ENCODE measurements at places on chromosomes 5 and 9.
A peak's percentile ranks its signal among the peaks of the same experiment; 100 is the strongest.

- DNase-seq = no peak
Observed at GRCh38 chr9:34982361-34982760, 7.2 kb upstream of the DNAJB5 start.

DNA sequence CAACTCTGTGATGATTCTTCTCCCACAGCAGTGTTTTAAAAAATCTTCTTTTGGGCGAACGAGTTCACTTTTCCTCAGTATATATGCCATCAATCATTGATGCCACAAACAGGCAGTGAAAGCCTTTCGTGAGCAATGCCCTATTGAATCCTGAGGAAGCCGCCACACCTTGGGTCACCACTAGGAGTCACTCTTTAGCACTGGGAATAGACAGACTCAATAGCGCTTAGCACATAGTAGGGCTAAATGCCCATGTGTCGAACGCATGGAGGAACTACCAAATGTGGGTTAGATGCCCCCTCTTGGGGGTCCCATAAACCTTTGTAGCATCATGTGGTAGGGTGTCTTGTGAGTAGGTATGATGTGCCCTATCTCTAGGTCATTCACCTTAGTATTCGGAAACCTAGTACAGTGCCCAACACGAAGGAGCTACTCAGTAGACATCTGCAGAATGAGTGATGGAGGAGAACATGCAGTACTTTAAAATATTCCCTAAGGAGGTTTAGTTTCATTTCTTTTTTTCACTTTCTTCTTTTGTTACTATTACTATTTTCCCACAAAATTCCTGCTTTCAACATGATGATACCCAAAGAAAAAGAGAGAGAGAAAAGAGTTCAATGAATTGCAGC is 603.7 kb downstream of the BNC2 start:
- no peak for DNase-seq

DNA sequence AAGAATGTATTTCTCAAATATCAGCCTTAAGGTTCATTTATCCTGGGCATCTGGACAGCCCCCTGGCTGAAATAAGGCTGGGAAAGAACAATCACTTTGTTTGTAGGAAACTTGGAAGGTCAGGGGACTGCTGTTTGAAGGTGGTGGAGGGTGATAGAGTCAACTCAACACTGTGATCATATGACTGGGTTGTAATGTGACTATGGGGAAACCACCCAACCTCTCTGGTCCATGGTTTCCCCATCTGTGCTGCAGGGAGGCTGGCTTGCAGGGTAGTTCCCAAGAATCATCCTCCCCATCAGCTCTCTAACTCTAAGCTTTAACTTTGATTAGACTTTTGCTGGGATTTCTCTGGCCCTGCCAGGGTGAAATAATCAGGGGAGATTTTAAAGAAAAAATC is 10.0 kb downstream of the INSYN2B start:
- DNase-seq = no peak

DNA sequence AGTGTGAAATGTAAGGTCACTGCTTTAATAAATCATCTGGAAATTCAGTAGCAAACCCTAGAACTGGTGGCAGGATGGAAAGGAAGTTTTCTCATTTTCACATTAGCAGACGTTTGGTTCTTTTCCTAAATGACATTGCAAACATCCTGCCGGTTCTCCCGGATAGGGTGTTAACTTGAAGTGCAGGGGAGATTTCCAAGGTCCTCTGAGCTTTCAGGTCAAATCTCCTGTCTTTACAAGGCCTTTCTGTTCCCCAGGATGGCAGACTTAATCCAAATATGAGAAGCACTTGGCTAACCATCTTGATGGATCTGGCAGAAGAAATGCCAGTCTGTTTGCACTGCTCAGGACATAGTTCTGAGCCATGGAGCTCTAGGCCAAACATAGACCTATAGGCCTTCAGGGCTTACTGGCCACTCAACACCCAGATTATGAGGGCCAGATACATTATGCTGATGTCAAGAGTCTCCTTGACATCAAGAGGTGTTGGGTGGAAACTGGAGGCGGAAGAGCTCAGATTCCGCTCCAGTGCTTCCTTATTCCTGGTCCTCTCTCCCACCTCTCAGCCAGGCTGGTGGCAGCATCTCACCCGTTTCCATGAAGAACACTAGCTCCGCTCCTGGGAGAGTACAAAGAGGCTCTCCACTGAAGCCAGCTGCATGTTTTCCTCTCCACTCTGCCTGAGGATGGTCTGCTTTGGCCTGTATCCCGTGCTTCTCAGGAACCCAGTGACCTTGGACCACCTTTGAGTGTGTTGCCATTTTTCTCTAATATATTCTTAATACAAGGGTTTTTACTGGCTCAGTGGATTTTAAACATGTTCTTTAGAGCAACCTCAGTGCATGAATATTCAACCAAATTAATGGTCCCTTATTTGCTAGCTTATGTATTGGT is 61.0 kb downstream of the RALGPS1 start:
- DNase-seq = no peak

GRCh38 chr9:111937781-111938426 is 41.3 kb downstream of the UGCG start:
- peak; percentile 13 for DNase-seq

DNA sequence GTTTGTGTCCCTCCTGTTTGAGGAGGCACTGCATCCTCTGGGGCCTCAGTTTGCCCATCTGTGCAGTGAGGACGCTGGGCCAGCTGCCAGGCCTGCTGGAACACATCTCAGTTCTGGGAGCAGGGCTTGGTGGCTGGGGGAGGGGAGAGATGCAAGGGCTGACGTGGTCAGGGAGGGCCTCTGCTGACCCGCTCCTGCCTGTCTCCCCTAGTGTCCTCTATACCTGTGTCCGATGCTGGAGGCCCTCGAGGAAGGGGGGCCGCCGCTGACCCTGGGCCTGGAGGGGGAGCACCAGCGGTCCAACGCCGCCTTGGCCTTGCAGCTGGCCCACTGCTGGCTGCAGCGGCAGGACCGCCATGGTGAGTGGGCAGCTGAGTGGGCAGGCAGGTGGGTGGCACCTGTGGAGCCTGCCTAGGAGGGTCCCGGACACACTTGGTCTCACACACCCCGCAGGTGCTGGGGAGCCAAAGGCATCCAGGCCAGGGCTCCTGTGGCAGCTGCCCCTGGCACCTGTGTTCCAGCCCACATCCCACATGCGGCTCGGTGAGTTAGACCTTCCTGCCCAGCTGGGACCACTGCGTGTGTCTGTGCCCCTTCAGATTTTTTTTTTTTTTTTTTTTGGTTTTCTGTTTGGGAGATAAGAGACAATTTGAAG is 5.8 kb downstream of the FPGS start:
- DNase-seq = no peak

DNA sequence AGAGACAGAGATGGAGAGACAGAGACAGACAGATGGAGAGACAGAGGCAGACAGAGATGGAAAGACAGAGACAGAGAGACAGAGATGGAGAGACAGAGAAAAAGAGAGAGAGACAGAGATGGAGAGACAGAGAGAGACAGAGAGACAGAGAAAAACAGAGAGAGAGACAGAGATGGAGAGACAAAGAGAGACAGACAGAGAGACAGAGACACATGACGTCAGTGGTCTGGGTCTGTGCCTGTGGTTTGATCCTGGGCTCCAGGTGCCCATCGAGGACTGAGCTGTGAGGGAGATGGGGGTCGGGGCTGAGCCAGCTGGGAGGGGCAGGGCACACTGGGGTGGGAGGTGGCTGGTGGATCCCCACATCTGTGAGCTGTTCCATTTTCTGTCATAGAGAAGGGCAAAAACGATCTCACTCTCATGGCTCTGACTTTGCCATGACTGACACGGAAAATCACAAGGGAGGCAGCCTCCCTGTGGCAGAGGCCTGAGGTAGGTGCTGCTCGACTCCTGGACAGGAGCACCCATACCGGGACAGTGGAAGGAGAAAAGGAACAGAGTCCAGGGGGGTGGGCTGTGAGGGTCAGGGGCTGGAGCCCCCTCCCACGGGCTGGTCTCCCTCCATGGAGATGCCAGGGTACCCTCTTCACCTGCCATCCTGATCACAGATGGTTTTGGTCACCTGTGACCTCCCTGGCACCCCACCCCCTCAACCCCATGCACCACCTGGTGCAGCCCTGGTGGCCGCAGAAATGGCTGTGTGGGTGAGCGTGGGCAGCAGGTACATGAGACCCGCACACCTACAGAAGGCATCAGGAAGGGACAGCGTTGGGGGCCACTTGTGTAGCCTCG is 28.8 kb downstream of the GLT6D1 start:
- no peak for DNase-seq

- no peak for DNase-seq
Observed at GRCh38 chr9:95053611-95054570, 263.6 kb downstream of the FANCC start.

DNA sequence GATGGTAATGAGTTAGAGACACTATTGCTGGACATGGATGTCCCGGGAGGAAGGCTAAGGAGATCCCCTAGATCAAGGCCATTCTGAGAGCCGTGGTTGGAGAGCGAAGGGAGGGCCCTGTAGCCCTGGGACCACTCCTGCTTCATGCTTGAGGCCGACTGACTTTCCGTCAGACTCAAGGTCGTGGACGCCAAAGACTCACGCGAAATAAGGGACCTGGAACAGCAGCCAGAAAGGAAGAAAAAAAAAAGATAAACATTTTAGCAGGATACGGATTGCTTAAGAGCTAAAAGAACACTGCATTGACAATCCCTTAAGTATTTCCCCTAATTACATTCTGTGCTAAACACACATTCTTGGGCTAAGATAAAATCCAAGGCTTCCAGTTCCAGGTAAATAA is 181.2 kb downstream of the GLIS3 start:
- DNase-seq = no peak

DNA sequence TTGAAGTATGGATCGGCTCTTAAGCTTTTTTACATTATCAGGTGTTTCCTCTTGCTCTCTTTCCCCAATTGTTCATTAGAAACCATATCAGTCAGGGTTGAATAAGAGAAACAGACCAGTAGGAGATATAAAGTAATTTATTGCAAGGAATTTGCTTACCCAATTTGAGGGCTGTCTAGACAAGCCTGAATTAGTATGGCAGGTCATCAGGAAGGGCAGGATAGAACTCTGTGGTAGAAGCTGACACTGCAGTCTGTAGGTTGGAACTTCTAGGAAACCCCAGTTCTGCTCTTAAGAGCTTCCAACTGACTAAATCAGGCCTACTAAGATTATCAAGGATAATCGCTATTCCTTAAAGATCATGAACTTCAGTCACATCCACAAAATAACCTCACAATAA is 24.3 kb downstream of the ISOC1 start:
- no peak for DNase-seq

- DNase-seq = no peak
Observed at GRCh38 chr5:169503886-169504285, 79.7 kb upstream of the SPDL1 start.

DNA sequence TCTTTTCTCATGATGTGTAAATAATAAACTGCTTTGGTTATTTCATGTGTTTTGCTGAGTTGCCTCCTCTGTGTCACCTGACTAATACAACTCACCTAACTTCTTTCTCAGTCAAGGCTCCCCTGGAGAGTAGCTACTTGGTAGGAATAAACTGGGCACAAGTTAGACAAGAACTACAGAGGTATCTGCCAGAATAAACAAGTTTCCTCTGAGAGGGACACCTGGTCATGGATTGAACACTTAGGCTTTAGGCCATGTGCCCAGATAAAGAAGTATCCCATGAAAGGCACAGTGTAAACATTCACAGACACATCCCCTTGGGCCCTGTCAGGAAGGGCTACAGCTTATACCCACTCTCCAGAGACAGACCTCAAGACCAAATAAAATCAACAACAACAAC is 532.5 kb downstream of the KIF4B start:
- DNase-seq = no peak

DNA sequence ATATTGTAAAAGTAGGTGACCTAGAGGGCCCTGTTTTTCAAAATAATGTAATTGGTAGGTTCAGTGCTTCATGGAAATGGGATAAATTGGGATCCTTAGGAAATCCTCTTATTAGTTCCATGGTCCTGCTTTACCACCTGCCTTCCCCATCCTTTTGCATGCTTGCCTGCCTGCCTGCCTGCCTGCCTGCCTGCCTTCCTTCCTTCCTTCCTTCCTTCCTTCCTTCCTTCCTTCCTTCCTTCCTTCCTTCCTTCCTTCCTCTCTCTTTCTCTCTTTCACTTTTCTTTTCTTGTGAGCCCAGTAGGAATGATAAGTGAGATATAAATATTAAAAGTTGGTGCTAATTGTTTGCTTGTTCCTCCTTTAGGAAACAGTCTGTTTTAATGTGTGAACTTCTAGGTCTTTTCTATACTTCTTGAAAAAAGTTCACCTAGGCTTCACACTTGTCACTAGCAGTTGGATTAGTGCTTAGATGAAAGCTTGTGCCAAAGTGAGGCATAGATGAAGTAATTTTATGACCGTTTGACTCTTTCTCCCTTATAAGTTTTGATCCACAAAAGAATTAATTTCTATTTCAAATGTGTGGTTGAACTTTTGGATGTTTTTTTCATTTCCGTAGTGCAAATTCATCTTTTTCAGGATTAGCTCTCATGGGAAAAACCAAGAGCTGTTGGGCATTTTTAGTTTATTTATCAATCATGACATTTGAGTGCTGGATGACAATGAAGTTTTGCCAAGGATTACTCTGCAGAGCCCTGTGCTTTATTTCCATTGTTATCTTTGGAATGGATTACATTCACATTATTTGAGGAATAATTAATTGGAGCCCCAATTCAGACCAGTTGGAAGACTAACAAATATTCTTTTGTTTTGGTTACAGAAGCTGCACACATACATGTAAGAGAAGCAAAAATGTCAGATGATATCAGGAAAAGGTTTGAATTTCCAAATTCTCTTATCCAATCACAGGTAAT is 30.7 kb downstream of the FOCAD start:
- DNase-seq = no peak

- DNase-seq = no peak
Observed at GRCh38 chr5:33268374-33268773, 172.4 kb upstream of the TARS1 start.

DNA sequence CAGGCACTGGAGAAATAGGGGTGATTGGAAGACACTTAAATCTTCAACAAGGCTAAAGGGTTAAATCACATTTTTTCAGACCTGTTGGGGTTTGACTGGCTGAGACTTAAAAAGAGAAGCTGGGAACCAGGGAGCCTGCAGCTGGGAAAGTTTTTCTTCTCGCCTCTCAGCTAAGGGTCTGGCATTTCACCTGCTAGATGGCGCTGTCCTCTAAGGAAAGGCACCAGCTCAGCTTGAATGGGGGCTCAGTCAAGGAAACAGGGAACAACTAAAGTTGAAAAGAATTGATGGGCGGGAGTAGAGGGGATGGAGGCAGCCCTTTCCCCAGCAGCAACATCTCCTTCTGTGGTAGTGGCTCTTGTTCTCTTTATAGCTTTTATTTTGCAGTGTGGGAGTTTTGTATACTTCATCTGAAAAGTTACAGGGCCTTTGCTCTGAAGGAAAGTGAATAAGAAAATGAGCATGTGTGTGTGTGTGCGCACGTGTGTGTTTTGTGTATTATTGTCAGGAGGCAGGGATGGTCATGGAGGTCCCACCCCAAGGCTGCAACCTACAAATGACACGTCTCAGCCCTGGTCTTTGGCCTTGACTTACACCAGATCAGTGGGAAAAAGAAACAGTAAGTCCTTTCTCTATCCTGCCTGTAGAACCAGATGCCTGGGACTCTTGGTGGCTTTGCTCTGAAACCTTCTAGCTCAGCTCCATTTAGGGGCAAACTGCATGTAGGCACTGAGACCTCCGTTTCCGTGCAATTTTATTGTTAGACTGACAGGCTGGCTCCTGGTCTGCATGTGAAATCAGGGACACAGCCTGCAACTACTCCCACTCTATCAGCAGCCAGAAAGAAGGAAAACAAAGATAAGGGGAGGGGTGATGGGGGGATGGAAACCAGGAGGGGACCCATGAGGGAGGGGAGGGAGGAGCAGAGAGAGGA is 316.2 kb upstream of the CLINT1 start:
- DNase-seq = peak; percentile 3

All from activated CD8-positive, alpha-beta memory T cell treated with anti-CD3 and anti-CD28 coated beads for 1 hour (primary cell).